Upper lobe of right lung (tissue), 1 donor: ENCODE measurements at places on chromosomes 4 and X. TPM values are rescaled to one million over a fixed set of nuclear protein-coding genes. Genes with fewer than 3 reads are reported as not detected.

- DNase-seq = peak; percentile 38
These were observed 48.4 kb downstream of the TBC1D14 start for GRCh38 chr4:6957994-6958393.

DNA sequence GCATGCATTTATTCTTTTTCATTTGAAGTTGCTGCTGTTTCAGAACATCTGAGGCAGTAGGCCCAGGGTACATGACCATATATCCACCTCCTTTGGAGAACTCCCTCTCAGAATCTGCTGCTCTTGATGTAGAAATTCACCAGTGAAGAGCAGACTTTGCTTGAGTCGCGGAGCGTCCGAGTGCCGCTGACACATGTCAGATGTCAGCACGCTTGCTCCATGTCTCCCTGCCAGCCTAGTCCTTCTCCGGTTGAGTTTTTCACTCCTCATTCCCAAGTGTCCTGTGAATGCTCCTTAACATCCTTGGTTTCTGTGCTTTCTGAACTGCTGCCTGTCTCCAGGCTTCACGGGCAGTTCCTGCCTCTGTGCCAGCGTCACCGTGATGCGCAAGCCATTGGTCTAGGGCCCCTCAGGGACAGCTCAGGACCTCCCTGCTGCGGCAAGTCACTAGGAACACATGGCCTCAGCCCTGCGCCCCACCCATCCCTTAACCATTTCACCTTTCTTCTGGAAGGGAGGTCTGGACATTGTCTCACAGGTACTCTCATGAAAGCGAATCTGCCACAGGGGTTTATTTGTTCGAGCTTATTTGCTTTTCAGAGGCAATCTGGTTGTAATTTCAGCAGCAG is 93.1 kb upstream of the RBPJ start:
- no peak for DNase-seq

GRCh38 chr4:41865981-41866798 is 69.0 kb upstream of the TMEM33 start:
- no peak for DNase-seq

DNA sequence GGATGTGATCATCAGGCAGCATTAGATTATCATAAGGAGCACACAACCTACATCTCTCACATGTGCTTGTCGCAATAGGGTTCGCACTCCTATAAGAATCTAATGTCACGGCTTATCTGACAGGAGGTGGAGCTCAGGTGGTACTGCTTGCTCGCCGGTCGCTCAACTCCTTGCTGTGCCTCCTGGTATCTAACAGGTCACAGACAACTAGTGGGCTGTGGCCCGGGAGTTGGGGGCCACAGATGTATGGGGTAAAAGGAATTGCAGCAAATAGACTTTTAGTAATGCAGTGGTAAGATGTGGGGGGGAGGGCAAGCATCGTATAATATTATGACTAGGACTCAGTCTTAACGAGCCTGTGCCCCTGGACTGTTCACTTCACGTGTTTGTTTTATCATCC is 624.8 kb downstream of the CENPC start:
- DNase-seq = no peak

DNA sequence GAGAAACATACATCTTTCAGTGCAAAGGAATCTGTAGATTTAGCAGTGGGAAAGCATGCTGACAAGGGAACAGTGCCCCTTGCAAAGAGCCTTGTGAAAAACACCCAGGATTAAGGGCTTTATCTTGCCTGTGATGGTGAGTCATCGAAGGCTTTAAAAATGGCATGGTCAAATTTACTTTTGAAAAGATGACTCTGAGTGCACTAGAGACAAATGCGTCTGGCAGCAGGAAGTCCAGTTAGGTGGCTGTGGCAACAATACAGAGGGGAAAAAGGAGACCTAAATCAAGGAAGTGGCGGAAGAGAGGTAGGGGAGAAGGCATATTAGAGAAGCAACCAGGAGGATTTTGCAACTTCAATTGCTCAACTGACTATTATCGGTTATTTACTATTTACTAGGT is 472.6 kb upstream of the CPEB2 start:
- no peak for DNase-seq

DNA sequence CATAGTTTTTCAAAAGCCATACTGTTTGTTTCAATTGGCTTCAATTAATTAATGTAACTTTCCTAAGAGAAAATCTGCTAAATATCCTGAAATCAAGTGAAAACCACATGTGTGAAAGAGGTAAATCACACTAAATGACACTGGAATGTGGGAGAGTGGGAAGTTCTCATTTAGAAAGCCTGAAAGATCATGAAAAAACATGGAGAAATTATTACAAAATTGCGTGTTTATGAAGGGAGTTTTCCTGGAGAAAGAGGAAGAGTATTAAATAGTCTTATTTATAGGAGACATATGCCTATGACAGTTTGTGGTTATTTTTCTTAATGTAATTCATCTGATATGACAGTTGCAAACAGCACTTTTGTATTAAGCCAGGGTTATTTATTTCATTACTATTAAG is 183.7 kb downstream of the DKK2 start:
- no peak for DNase-seq

- DNase-seq = peak; percentile 79
These were observed 952 bp downstream of the ARSD start for GRCh38 chrX:2928191-2928582.

DNA sequence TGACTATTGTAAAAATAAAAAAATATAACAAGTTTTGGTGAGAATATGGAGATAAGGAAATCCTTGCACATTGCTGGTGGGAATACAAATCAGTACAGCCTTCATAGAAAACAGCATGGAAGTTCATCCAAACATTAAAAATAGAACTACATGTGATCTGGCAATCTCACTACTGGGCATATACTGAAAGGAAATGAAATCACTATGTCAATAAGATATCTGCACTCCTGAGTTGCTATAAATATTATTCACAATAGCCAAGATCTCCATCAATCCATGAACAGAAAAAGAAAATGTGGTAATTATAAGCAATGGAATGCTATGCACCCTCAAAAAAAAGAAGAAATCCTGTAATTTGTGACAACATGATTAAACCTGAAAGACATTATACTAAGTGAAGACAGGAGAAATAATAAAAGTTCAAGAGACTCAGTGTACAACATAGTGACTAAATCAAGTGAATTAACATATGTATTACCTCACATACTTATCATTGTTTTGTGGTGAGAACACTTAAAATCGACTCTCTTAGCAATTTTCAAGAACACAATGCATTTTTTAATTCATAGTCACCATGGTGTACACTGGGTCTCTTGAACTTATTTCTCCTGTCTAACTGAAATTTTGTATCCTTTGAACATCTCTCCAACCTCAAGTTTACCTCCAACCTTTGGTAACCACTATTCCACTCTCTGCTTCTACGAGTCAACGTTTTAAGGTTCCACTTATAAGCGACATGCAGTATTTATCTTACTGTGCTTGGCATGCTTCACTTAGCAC is 1703.7 kb upstream of the AGA start:
- DNase-seq = no peak

GRCh38 chrX:128754130-128754529 is 701.9 kb upstream of the ACTRT1 start:
- DNase-seq = no peak

GRCh38 chrX:12956704-12957534 is 18.0 kb upstream of the TMSB4X start:
- DNase-seq = no peak

GRCh38 chrX:77003956-77004355 is 443.2 kb upstream of the FGF16 start:
- no peak for DNase-seq

- DNase-seq = no peak
These were observed 74.8 kb downstream of the STPG2 start for GRCh38 chr4:98068495-98068894.

DNA sequence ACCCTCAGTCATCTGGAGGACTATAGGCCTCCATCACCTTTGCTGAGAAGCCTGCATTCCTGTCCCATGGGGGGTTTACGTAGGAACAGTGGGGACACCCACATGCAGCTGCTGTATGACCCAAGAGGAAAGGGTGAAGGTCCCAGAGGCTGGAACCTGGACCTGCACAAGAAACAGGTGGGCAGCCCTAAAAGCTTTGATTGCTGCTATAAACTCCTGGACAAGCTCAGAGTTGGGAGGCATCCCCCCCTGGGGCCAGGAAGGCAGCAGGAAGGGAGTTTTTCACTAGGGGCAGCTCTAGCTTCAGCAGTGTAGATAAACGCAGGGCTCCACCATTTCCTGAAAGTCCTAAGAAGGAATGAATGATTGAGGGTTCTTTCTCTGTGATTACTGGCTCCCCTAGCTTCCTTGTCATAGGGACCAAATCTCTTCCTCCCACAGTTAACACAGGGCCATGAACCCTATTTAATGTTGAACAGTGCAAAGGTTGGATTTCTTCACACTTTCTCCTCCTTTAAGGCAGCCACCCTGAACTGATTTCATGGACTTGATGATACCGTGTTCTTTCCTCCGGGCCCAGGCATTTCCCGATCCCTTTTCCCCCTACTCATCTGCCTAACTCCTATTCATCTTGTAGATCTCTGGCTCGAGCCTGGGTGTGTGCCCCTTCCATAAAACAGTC is 84.2 kb downstream of the CHRNA9 start:
- no peak for DNase-seq

DNA sequence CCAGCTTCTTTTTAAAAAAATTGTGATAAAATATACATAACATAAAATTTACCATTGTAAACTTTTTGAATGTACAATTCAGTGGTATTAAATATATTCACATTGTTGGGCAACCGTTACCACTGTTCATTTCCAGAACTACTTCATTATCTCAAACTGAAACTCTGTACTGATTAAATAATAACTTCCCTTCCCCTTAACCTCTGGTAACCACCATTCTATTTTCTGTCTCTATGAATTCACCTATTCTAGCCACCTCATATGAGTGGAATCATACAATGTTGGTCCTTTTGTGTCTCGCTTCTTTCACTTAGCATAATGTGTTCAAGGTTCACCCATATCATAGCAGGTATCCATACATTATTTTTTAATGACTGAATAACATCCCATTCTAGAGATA is 8.3 kb downstream of the GPR50 start:
- DNase-seq = no peak

- no peak for DNase-seq
These were observed 106.0 kb upstream of the LRPAP1 start for GRCh38 chr4:3638080-3638795.

DNA sequence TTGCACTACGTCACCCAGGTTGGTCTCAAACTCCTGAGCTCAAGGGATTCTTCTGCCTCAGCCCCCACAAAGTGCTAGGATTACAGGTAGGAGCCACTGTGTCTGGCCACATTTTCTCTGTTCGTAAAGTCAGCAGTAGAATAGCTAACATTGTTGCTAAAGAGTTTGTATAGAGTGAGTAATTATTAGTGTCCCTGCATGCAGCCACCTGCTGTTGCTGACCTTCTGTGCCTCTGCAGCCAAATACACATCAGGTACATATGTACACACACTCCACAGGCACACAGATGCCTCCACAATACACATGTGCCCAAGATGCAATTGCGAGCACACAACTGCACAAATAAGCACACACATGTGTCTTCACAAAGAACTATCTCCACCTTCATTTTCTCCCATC is 10.9 kb downstream of the DRD5 start:
- DNase-seq = no peak

- DNase-seq = no peak
These were observed 303.5 kb downstream of the SPRY1 start for GRCh38 chr4:123699880-123700771.

DNA sequence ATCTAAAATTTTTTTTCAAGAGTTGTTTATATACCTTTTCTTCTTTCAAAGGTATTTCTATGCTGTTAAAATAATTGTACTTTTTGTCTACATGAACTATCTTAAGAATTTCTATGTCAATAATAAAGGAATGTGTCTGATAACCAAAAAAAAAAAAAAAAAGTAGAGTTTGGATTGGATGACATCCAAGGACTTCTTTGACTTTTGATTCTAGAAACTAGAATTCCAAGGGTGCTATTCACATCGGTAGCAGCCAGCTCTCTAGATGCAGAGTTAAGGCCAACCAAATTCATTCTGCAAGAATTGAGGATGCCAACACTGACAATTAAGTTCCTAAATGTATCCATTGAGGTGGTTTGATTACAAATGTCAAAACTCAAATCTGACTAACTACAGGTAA is 42.0 kb upstream of the PRKG2 start:
- no peak for DNase-seq

GRCh38 chr4:102901804-102902203 is 33.0 kb downstream of the CISD2 start:
- DNase-seq = no peak

The POLN gene
- total RNA-seq = 2.7 TPM

The SOD3 gene
- 198 TPM for total RNA-seq

The DCAF4L1 gene
- total RNA-seq = 0.38 TPM

The ELF4 gene
- 23.8 TPM for total RNA-seq

The RNF128 gene
- 18.1 TPM for total RNA-seq

The ZNF711 gene
- total RNA-seq = 1.8 TPM

The TMEM128 gene
- 26.4 TPM for total RNA-seq

The SUPT20HL1 gene
- total RNA-seq = not detected

The NUDT10 gene
- not detected for total RNA-seq
